ENCODE measurements at places on chromosomes 5 and 9. TPM values are rescaled to one million over a fixed set of nuclear protein-coding genes. Genes with fewer than 3 reads are reported as not detected.

ABL1 gene
- total RNA-seq: 118 TPM

DNA sequence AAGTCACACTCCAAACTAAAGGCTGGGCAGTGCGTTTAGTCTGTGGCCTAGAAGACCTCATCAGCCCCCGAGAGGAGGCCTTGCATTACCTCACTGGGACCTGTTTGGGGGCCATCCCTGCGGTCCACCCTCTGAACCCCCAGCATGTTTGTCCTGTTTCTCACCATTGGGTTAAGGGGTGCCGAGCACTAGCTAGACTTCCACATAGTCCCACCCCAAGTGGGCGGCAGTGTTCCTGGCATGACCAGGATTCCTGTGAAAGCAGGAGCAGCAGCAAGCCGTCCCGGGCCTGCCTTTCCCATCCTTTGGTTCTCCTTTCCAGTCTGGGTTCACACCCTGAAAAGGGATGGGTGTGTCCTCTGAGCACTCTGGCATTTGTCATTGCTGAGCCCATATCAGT lies 26.6 kb upstream of the SAP30L start:
- no peak for DNase-seq
- H3K27ac ChIP-seq: no peak overlapping the region
- H3K4me1 ChIP-seq: peaks cover 10% of the 10 kb centered on the region
- no peak overlapping the region for H3K4me3 ChIP-seq
- H3K27me3 ChIP-seq: no peaks in the 10 kb centered on the region
- peaks cover 24% of the 10 kb centered on the region for H3K36me3 ChIP-seq

DNA sequence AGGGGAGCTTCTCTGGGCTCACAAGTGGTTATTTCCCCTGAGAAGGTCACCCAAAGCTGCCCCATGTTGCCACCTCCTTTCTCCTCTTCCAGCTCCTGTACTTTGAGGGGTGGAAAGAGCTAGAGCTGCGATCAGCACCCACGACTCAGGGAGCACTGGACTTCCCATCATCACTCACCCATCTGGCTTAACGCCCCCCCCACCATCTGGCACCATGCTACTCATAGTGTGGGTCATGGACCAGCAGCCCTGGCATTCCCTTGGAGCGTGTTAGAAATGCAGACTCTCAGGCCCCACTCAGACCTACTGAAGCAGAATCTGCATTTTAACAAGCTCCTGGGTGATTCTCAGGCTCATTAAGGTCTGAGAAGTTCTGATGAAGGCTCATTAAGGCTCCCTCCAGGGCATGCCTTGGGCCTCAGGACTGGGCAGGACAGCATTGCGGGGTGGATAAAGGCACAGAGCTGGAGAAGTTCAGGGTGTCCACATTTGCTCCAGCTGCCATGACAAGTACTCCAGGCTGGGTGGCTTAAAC lies 67.3 kb downstream of the GALNT12 start:
- DNase-seq: no peak
- H3K27me3 ChIP-seq: peaks cover 33% of the 10 kb centered on the region
- no peak overlapping the region for H3K27ac ChIP-seq
- H3K4me1 ChIP-seq: peaks cover 5% of the 10 kb centered on the region

DNA sequence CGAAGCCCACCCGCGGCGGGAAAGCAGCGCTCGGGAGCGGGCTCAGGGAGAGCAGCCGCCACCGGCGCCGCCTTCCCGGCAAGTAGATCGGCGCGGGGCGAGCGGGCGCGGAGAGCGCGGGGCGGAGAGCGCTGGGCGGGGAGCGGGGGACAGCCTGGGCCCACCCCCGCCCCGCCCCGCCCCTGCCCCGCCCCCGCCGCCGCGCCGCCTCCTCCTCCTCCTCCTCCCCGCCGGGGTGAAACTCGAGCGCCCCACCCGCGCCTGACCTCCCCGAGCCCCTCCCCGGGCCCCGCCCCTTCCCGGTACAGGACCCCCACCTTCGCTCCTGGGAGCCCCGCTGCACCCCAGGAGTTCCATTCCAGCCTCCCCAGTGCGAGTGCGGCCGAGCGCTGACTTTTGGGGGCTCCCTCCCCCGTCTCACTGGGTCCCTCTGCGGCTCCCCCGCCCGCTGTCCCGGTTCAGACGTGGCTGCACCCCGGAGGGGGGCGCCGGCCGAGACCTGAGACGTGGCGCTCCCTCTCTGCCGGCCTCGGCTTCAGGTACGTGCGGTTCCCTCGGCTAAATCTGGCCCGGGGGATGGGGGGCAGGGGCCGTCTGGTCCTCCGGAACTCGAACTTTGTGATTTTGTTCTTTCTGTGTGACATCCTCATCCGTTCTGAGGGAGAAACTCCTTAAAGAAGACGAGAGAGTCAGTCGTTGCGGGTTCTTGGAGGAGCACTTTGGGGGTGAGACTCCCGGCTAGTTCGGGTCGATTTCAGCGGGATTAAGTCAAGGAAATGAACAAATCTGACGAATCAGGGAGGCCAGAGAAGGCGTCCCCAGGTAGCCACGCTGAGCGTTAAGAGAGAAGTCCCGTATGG lies at the start of gene SEMA5A:
Gene SEMA5A (minus strand): TSS at position 84 of the 860 bp plus-strand sequence. CDS start 166,129 bp downstream, outside the sequence.
- H3K36me3 ChIP-seq: peaks cover 22% of the 10 kb centered on the region
- peak within 1 kb of the TSS; percentile 98 for H3K27ac ChIP-seq
- peaks cover 23% of the 10 kb centered on the region for H3K4me1 ChIP-seq
- peak; percentile 68 for DNase-seq
- peak within 1 kb of the TSS; percentile 95 for H3K4me3 ChIP-seq

GRCh38 chr9:134065612-134066419 lies 2.0 kb downstream of the BRD3 start:
- no peak for DNase-seq
- H3K4me1 ChIP-seq: peaks cover 41% of the 10 kb centered on the region
- peak overlapping the region; percentile 85 for H3K4me3 ChIP-seq
- H3K36me3 ChIP-seq: peaks cover 3% of the 10 kb centered on the region

- H3K4me1 ChIP-seq: no peaks in the 10 kb centered on the region
- H3K27ac ChIP-seq: no peak overlapping the region
Observed at GRCh38 chr5:37859805-37860204, 20.0 kb upstream of the GDNF start.

Data from mesothelial cell of epicardium (in vitro differentiated cells).